ENCODE measurements at places on chromosomes 2 and 18.

GRCh38 chr18:56221195-56222065, 417.0 kb downstream of the TXNL1 start:
- no peak for DNase-seq

GRCh38 chr2:122389694-122390093, 634.2 kb downstream of the TSN start:
- peak; percentile 8 for DNase-seq

- no peak for DNase-seq
These were observed 37.0 kb upstream of the TMEM18 start for GRCh38 chr2:714005-714741.

- DNase-seq: no peak
These were observed 57.1 kb upstream of the ITGB6 start for GRCh38 chr2:160257041-160257742.

GRCh38 chr2:64850642-64851041, 138.6 kb upstream of the SLC1A4 start:
- no peak for DNase-seq

GRCh38 chr18:13260197-13260934, 41.8 kb downstream of the LDLRAD4 start:
- peak; percentile 32 for DNase-seq

GRCh38 chr2:128325611-128326181, 7.0 kb upstream of the HS6ST1 start:
- DNase-seq: no peak

- no peak for DNase-seq
These were observed 150.7 kb upstream of the RAB6C start for GRCh38 chr2:129828792-129829191.

- DNase-seq: no peak
These were observed 28.7 kb upstream of the LRRC30 start for GRCh38 chr18:7202169-7202568.

DNA sequence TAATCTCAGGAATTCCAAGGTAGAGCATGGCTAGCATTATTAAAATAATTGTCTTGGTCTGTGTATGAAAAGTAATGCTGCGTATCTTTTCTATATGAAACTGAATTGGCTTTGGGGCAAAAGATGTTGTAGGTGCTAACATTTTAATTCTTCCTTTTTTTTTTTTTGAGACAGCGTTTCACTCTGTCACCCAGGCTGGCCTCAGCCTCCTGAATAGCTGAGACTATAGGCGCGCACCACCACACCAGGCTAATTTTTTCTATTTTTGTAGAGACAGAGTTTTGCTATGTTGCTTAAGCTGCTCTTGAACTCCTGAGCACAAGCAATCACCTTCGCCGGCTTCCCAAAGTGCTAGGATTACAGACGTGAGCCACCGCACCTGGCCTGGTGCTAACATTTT, 172.6 kb upstream of the STON1 start:
- no peak for DNase-seq

DNA sequence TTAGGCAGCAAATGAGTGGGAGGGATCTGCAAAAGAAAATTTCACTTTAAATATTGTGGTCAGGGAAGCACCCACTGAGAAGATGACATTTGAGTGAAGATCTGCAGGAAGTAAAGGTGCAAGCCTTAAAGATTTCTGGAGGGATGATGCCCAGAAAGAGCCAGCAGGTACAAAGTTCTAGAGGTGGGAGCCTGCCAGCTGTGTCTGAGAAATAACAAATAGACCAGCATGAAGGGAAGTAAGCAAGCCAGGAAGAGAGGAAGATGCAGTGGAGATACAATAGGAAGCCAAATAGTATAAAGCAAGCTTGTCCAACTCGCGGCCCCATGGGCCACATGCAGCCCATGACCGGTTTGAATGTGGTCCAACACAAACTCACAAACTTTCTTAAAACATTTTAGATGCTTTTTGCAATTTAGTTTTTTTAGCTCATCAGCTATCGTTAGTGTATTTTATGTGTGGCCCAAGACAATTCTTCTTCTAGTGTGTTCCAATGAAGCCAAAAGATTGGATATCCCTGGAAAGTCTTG, 489.9 kb downstream of the DCC start:
- no peak for DNase-seq

GRCh38 chr2:9074930-9075329, 71.4 kb upstream of the MBOAT2 start:
- no peak for DNase-seq

- no peak for DNase-seq
These were observed 267.5 kb downstream of the CALCRL start for GRCh38 chr2:187180529-187180928.

Data from nucleus accumbens (tissue), 56 donors.